Thyroid gland (tissue), 4 donors: ENCODE measurements at places on chromosomes 3 and 15.
A peak's percentile ranks its signal among the peaks of the same experiment; 100 is the strongest.

DNA sequence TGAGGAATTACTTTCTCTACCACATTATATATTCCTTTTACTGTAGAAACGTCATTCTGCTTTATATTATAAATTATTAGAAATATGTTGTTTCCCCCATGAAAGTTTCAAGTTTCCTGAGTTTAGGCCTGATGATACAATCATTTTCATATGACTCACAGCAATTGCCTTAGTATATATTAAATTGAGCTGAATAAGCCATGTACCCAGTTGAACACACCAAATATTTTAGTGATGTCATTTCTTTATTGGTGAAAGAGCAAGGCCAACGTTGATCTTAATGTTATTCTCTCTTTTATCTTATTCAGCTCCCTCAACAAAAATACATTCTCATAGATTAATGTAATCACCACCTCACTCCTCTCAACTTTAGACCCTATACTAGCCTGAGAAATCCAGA, 30.8 kb downstream of the B3GNT5 start:
- DNase-seq = no peak

- DNase-seq = no peak
These were observed 113.2 kb upstream of the FGF7 start for GRCh38 chr15:49309889-49310288.

DNA sequence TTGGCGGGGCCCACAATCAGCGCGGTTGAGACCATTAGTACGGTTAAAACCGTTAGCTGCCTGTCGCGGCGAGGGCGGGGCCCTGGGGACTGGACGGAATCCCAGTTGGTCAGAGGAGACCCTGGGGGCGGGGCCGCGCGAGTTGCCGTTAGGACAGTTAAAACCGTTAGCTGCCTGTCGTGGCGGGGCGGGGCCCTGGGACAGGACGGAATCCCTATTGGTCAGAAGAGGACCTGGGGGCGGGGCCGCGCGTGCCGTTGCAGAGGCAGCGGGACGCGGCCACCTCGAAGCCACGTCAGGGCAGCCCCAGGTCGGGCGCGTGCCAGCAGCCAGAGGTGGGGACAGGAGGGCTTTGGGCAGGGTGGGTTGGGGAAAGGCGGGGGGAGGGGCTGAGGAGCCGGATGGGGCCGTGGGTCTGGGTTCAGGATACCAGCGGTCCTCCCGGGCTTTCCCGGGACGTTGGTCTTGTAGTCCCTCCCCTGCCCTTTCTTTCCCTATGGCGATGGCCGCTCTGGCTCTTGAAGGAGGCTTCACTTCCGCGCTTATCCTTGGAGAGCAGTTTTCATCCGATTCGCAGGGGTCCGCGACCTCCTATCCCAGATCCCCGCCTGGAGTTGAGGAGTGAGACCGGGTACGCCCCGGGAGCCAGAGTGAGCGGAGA, 28.0 kb downstream of the KLHDC8B start:
- peak; percentile 77 for DNase-seq

- DNase-seq = peak; percentile 87
These were observed 452.8 kb downstream of the FOXP1 start for GRCh38 chr3:71130471-71131374.

DNA sequence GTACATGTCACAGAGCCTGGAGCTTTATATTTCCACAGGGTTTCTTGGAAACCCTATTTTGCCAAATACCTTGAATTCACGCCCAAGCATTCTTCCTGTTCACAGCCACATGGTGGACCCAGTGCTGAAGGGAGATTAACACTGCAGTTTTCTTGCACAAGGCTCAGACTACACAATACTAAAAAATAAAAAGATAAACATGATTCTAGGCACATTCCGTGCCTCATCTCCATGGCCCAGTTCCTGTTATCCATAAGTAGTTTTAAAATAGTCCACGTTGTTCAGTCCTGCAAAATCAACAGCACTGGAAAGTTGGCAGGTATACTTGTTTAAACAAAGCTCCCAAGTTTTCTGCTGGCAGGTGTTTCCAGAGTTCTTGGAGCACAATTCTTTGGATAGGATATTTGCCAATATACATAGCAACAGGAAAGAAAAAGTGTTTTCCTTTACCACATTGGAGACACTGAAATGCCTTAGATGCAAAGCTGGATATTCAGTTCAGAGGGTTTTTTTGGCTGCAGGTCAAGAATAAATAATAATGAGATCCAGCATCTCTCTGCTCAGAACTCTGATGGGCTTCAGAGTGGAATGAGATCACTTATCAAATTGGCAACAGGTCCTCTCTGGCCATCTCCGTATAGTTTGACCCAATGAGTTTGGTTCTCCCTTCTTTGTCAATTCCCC, 88.1 kb upstream of the TGFBR2 start:
- DNase-seq = peak; percentile 39

DNA sequence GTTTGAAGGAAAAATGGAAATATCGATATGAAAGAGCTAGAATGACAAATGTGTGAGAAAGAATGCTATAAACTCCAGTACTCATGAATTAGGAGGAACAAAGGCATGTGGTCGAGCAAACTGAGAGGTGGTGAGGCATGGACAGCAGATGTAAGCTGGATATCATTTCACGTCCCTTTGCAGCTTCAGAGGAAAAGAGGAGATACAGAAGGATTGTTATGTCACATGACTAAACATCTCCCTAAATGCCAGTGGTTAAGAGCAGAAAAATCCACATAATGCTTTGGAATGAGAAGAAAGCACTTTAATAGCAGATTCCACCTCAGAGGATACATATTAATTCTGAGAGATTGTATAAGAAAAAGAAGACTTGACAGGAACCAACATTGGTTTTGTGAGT, 248.7 kb downstream of the ZIC4 start:
- DNase-seq = no peak

GRCh38 chr3:82137861-82138260, 376.4 kb upstream of the GBE1 start:
- no peak for DNase-seq

DNA sequence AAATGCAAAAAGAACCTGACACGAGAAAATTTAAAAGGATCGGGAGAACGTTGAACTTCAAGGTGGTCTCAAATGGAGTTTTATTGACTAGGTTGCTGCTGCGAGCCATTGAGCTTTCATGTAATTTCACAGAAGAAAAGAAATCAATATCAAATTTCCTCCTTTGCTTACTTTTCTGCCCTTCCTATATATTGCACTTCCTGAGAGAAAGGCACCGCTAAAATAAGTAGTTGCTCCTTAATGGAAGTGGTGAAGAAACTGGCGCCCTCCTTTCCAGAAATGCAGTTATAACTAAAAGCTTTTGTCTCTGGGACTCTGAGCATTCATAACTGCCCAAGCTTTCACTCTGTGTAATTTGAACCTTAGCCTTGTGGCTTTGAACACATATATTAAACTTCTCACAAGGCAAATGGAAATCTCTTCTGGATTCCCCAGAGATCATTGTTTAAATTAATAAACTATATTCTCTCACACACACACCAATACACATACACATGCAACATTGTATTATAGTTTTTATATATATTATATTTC, 13.4 kb downstream of the EID1 start:
- no peak for DNase-seq

DNA sequence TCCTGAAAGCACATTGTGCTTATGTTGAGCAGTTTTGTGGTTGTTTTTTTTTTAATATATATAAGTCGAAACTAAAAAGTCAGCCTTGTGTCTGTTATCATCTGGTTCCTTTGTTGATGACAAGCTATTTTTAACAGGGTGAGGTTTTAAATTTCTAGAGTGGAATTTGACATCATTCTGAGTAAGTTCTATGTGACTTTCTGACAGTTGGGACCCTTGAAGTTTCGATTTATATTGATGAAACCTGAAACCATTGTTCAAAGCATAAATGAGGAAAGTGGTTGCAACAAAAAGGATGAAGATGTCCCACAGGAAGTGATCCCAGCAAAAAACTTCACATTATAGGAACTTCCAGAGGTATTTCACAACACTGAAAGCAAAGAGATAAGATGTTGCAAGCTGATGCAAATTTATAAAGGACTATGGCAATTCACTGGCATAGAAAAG, 94.0 kb downstream of the CYP19A1 start:
- no peak for DNase-seq

DNA sequence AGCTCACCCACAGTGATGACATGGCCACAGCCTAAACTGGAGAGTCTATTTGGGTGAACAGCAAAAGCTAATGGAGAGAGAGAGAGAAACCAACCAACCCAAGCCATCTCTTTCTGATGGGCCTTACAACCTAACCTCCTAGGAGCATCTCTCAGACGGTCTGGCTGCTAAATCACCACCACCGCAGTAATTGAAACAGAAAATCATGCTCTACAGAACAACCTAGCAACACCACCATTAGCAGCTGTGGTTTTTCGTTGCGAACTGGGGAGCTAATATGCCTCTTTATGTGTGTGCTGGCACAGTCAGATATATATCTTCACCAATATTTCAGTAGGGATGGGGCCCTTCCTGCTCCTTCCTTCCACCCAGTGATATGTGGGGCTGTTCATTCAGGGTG, 166.9 kb upstream of the PROK2 start:
- DNase-seq = no peak

- no peak for DNase-seq
These were observed 298.1 kb upstream of the NECTIN3 start for GRCh38 chr3:110773413-110773954.

DNA sequence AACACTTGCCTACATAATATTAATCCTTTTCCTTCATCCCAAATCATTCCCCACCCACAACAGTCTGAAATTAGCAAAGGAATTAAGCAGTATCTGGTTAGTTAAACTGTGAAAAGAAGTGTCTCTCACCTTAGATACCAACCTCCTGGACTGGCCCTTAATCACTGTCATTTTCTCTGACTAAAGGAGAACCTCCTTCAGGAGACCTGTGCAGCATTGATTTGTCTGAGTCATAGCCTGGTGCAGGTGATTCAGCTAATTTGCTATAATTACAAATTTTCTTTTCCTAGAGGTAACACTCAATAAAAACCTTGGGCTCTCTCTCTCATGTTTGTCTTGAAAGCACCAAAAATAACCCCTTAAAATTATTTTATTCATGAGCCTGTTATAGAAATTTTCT, 279.8 kb upstream of the SEMA6D start:
- DNase-seq = no peak
